Stimulated activated CD8-positive, alpha-beta memory T cell treated with anti-CD3 and anti-CD28 coated beads, Interleukin-4, amount 100 ng/mL, for 1 hour (primary cell): ENCODE measurements at places on chromosomes 4 and X.

GRCh38 chr4:138085736-138086305 is 156.3 kb downstream of the SLC7A11 start:
- no peak for DNase-seq

- DNase-seq = no peak
Measured at GRCh38 chr4:13920901-13921300, 293.4 kb upstream of the BOD1L1 start.

DNA sequence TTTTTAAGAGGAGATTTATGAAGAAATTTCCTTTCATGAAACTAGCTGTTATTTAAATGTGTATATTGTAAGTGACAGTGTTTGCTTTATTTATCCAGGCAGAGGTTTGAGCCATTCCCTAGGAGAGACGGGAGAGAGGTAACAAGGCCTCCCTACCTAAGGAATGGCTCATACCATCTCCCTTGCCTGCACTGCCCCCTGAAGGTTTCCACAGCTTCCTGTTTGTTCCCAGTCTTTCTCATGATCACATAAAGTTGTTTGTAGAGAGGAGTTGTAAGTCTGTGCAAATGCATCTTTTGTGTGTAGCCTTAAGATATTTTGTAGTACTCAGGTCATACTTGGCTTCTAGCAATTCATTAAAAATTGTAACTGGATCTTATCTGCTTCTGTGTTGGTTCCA is 1504.5 kb upstream of the PCDH10 start:
- no peak for DNase-seq

DNA sequence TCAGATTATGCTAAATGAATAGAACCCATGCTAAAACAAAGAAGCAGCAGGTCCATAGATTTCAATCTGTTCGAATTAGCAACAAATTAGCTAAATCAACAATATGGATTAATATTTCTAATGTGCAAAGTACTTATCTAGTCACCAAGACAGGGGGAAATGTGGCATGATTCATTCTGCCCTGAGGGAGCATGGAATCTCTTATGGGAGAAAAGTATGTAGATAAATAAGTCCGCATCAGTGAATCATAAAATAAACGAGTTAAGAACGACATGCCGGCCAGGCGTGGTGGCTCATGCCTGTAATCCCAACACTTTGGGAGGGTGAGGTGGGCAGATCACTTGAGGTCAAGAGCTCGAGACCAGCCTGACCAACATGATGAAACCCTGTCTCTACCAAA is 102.1 kb downstream of the ANOS1 start:
- no peak for DNase-seq

DNA sequence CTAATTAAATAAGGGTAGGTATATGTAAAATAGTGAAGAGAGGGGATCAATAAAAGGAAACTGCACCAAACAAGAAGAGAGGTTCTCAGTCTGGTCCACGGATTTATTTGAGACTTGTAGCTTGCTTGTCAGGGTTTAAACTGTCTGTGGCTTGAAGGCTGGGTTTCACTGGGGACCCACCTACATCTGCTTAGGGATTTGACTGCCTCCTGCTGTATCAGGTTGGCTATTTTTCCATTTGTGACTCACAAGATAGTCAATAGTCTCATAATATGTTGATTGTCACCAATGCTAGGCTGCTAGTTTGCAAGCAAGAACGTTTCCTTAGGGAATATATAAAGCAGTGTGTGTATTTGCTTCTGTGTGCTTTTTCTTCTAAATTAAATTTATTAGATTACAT is 1950.7 kb upstream of the IGFBP7 start:
- no peak for DNase-seq

DNA sequence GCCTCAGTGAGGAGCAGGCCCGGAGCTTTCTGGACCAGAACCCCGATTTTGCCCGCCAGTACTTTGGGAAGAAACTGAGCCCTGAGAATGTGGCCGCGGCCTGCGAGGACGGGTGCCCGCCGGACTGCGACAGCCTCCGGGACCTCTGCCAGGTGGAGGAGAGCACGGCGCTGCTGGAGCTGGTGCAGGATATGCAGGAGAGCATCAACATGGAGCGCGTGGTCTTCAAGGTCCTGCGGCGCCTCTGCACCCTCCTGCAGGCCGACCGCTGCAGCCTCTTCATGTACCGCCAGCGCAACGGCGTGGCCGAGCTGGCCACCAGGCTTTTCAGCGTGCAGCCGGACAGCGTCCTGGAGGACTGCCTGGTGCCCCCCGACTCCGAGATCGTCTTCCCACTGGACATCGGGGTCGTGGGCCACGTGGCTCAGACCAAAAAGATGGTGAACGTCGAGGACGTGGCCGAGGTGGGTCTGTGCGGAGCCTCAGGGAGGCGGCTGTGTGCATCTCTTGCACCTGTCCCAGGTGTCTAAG is 323 bp downstream of the PDE6B start:
- no peak for DNase-seq

GRCh38 chrX:155246748-155247147 is 17.5 kb downstream of the RAB39B start:
- DNase-seq = no peak

GRCh38 chr4:150253416-150253815 is 175.2 kb downstream of the DCLK2 start:
- DNase-seq = no peak

- DNase-seq = no peak
Measured at GRCh38 chr4:40685300-40685699, 55.6 kb upstream of the RBM47 start.

GRCh38 chrX:123223859-123224258 is 39.8 kb downstream of the GRIA3 start:
- DNase-seq = no peak

DNA sequence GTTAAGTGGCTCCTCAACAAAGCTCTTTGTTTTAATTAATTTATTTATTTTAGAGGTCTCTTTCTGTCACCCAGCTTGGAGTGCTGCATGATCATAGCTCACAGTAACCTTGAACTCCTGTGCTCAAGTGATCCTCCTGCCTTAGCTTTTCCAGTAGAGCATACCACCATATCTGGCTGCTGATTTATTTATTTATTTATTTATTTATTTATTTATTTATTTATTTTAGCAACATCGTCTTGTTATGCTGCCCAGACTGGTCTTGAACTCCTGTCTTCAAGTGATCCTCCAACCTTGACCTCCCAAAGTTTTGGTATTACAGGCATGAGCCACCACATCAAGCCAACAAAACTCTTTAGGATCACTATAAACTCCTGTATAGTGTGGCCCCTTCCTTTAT is 15.8 kb upstream of the KLF8 start:
- DNase-seq = no peak

DNA sequence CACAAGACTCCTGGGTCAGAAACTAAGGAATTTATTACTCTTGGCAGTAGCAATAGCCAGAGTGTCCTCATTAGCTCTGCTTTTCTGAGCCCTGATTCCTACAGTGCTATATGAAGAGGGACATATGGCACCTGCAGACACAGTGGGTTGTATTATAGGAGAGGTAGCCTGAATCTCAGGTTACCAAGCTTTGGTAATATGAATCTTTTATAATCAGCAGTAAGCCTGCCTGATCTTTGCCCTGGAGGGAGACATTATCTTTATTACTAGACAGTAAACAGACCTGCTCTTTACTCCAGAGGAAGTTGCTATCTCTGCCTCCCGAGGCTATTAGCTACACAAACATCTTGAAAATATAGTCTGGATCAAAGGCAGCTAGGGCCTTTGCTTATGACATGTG is 62.5 kb upstream of the HOPX start:
- no peak for DNase-seq

- no peak for DNase-seq
Measured at GRCh38 chrX:138651494-138651893, 60.0 kb downstream of the FGF13 start.

- DNase-seq = no peak
Measured at GRCh38 chr4:148227147-148227546, 215.1 kb downstream of the NR3C2 start.

DNA sequence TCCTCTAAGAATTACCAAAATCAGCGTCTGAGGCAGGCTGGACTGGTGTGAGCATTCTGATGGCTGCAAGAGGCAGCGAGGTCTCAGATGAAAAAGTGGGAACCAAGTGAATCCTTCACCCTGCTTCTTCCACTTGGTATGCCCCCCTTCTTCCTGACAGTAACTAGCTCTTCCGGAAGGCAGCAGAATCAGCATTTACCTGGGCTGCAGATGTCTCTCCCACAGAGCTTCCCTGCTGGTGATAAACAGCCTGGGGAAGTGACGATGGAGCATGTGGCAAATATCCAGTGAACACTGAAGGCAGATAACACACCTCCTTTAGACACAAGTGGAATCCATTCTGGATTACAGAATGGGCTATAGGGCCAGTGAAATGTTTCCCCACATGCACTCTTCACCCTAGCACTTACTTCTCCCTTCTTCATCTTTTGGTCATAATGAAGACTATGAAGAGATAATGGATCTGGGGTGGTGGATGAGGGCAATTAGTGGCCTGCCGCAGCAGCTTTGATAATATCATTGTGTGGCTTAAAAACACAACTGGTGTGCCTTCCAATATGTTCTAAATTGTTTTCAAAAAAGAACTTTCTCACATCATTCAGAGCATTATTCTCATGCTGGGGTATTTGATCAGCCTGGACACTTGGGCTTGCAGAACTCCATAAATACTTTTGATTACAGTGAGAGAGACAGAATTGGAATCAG is 60.8 kb upstream of the TBC1D9 start:
- no peak for DNase-seq

DNA sequence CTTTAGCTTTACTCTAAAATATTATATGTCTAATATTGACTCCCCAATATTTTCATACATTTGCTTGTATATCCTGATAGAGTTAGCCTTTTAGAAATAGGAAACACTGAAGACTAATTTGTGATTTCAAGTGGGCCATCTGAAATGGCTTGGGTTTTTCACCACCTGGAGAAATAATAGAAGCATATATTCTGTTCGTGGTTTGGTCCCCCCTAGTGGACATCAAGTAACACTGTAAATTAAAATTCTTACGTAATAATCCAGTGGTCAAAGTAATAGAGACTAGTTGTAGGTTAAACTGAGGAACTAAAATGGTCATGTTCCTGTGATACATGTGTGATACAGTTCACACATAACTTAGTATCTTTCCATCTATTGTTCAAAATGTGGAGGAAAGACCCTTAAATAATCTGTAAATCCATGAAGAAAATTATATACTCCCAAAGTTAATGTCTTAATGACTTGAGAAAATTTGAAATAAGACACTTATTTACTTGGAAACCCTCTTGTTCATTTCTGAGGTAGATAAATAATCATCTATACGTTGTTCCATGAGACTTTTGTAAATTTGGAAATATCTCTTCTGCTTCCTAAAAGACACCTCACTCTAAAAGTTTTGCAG is 79.8 kb upstream of the SMARCAD1 start:
- DNase-seq = no peak

GRCh38 chrX:103607364-103608305 is at the start of gene TCEAL3:
Gene TCEAL3, plus strand, starts transcription at chrX:103607963. Its CDS starts 1,102 bp downstream, at chrX:103609065.
- no peak for DNase-seq

GRCh38 chr4:26407476-26407875 is 82.8 kb downstream of the CCKAR start:
- DNase-seq = no peak

DNA sequence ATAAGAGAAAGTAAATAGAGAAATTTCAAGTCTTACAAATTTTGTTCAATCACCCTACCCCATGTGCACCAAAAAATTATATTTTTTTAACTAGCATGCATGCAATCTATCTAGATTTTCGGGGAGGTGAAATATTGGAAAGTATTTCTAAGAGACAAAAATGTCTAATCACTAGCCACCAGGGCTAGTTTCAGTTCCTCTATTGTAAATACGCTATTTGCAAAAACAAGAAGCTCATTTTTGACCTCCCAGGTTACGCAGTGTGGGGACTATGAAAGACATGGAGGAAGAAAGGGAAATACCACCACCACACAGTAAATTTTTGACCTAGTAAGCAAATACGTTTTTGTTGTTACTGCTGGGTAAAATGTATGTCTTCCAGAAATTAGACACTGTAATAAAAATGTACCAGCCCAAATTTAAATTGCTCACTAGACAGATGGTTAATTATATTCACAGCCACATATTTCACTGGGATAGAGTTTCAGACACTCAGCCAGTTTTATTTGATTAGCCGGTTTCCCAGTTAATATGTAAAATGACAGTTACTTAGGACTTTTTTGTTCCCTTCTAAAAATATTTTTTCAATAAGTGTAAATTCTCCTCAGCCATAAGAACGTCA is 2.2 kb downstream of the NEXMIF start:
- no peak for DNase-seq

- DNase-seq = no peak
Measured at GRCh38 chrX:40303256-40304077, 205.7 kb upstream of the BCOR start.

DNA sequence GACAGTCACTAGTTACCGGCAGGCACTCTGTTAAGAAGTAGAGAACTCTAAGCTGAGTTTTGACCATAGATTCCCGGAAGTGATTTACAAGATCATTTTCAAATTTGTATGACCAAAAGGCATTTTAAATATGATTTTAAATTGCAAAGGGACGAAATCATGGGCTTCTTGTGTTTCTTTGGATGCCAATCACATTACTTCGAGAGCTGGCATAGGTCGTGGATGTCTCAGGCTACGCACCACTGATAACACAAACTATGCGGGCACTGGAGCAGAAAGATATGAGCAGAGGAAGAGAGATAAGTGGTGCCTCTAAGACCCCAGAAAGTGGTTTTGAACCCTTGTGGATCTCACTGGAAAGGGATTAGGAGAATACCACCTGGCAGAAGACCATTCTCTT is 294.2 kb upstream of the FTHL17 start:
- no peak for DNase-seq

- no peak for DNase-seq
Measured at GRCh38 chr4:25051534-25051933, 20.8 kb upstream of the LGI2 start.

DNA sequence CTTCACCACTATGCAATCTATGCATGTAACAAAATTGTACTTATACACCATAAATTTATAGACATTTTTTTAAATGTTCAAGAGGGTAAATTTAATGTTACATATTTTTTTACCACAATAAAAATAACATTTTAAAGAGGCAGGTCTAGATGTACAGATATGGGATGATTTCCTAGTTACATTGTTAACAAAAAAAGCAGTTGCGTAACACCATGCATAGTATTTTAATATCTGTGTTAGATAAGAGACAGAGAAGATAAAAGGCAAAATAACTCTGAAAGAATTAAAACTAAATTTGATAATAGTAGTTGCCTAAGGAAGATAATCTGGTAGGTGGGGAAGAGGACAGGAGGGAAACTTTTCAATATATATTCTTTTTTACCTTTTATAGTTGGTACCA is 9.1 kb upstream of the ATRX start:
- no peak for DNase-seq

GRCh38 chr4:76654791-76655190 is 219.8 kb downstream of the SHROOM3 start:
- no peak for DNase-seq

DNA sequence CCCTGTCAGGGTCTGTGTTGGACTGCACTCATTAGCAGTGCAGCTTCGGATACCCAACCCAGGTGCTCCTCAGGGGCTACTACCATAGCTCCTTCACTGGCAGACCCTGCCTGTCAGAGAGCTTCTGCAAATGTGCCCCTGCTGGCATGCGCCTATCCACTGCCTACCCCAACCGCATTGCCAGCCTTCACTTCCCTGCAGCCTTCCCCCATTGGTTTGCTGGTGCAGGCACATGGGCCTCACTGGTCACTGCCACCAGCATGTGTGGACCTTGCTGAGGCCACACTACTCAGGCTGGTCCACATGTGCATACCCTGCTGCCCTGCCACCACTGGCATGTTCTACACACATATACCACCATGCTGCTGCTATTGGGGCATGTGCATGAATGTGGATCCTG is 72.5 kb upstream of the MAGEH1 start:
- DNase-seq = no peak

- DNase-seq = no peak
Measured at GRCh38 chrX:154828016-154828408, 6.5 kb downstream of the SMIM9 start.
